ENCODE measurements at places on chromosomes 16 and 17. TPM values are rescaled to one million over a fixed set of nuclear protein-coding genes. Genes with fewer than 3 reads are reported as not detected.

CENPX gene
- 13.6 TPM for total RNA-seq

CDRT15 gene
- not detected for total RNA-seq

TNFRSF13B gene
- total RNA-seq = not detected

ASGR1 gene
- total RNA-seq = 0.87 TPM

MMP2 gene
- 211 TPM for total RNA-seq

FOXC2 gene
- 0.17 TPM for total RNA-seq

TEKT5 gene
- not detected for total RNA-seq

HBA2 gene
- not detected for total RNA-seq

MCRIP1 gene
- 55.0 TPM for total RNA-seq

TIMP2 gene
- total RNA-seq = 42.1 TPM

SLC52A1 gene
- 0.55 TPM for total RNA-seq

CCDC200 gene
- total RNA-seq = not detected

PLA2G10 gene
- not detected for total RNA-seq

CACNG1 gene
- total RNA-seq = not detected

CDH15 gene
- not detected for total RNA-seq

COPZ2 gene
- 8.0 TPM for total RNA-seq

SLC13A2 gene
- total RNA-seq = not detected

OR3A3 gene
- total RNA-seq = not detected

DDX28 gene
- 12.9 TPM for total RNA-seq

KCTD19 gene
- 0.25 TPM for total RNA-seq

INPP5K gene
- 42.2 TPM for total RNA-seq

EME1 gene
- total RNA-seq = 0.55 TPM

RND2 gene
- 0.65 TPM for total RNA-seq

LGALS9 gene
- 2.3 TPM for total RNA-seq

FOXN1 gene
- total RNA-seq = not detected

HBZ gene
- not detected for total RNA-seq

SLFN11 gene
- 8.2 TPM for total RNA-seq

KIF19 gene
- total RNA-seq = not detected

SLC16A3 gene
- 393 TPM for total RNA-seq

MMD gene
- total RNA-seq = 57.5 TPM

XYLT2 gene
- total RNA-seq = 61.5 TPM

ZNF771 gene
- total RNA-seq = 10.1 TPM

RAP1GAP2 gene
- 11.1 TPM for total RNA-seq

VMO1 gene
- total RNA-seq = not detected

KIF2B gene
- not detected for total RNA-seq

ZDHHC1 gene
- total RNA-seq = 4.2 TPM

PDPK1 gene
- 32.9 TPM for total RNA-seq

KLHL11 gene
- 39.7 TPM for total RNA-seq

IL21R gene
- total RNA-seq = under 0.01 TPM

MEOX1 gene
- total RNA-seq = 11.1 TPM

GNAO1 gene
- total RNA-seq = not detected

SCGB1C2 gene
- total RNA-seq = not detected

DLX4 gene
- not detected for total RNA-seq

NUPR1 gene
- total RNA-seq = 1.4 TPM

TVP23A gene
- not detected for total RNA-seq

MYH11 gene
- 0.05 TPM for total RNA-seq

ASB16 gene
- not detected for total RNA-seq

C16orf92 gene
- total RNA-seq = not detected

KRTAP2-1 gene
- total RNA-seq = not detected

GP2 gene
- total RNA-seq = not detected

AATK gene
- total RNA-seq = 0.52 TPM

Data from renal cortical epithelial cell (primary cell).